Activated naive CD8-positive, alpha-beta T cell treated with anti-CD3 and anti-CD28 coated beads for 36 hours (primary cell): ENCODE measurements at places on chromosomes 5 and 9.

DNA sequence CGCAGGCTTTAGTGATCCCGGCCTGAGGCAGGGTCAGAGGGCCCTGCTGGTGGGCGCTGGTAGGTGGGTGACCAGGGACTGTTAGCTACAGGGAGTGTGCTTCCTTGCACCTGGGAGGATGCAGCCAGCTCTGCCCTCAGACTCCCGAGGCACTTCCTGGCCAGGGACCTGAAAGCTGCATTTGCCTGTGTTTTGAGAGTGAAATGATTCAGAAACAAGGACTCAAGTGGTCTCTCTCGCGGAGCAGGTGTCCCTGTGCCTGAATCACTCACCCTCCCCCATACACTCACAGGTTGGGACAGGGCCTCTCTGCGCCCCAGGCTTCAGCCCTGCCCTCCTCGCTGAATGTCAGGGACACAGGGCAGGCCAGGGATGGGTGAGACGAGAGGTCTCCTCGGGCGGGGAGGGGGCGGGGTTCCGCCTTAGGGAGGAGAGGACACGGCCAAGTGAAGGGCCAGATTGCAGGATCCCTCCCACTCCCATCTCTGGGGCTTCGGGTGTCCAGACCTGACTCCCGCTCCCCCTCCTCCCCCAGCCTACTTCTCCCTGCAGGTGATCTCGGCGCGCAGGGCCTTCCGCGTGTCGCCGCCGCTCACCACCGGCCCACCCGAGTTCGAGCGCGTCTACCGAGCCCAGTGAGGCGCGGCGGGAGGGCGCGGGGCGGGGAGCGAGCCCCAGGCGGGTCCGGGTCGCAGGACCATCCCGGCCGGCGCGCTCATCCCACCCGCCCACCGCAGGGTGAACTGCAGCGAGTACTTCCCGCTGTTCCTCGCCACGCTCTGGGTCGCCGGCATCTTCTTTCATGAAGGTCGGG lies 1.5 kb downstream of the LTC4S start:
- DNase-seq: no peak

DNA sequence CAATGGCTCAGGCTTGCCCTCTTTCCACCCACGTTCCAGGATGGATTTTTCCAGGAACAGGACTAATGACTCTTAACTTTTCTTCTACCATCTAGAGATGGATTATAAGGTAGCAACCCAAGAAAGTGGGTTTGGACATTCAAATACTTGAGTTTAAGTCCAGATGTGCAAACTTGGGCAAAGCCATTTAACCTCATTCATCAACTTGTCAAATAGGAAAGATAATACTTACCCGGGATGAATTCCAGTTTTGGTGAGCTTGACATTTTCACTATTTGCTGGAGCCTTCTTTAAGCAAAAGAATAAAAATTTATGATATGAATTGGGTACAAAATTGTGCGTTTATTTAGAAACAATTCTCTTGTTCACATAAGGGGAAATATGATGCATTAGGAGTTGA lies 44.3 kb upstream of the ZBED3 start:
- no peak for DNase-seq

DNA sequence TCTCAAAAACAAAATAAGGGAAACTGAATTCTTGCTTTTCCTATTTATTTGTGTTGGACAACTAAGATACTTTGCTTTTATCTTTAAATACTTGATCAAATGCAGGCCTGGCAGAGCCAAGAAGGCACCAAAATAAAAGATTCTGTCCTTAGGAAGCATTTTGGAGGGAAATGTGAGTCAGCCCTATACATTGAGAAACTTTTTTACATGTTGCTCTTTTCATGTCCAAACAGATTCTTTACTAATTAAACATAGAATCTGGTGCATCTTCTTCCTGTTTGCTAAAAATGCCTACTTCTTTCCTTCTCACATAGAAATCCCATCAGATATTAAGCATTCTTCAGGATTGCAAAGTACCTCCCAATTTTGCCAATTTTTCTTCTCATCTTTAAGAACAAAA lies 1160.4 kb downstream of the EFNA5 start:
- no peak for DNase-seq

DNA sequence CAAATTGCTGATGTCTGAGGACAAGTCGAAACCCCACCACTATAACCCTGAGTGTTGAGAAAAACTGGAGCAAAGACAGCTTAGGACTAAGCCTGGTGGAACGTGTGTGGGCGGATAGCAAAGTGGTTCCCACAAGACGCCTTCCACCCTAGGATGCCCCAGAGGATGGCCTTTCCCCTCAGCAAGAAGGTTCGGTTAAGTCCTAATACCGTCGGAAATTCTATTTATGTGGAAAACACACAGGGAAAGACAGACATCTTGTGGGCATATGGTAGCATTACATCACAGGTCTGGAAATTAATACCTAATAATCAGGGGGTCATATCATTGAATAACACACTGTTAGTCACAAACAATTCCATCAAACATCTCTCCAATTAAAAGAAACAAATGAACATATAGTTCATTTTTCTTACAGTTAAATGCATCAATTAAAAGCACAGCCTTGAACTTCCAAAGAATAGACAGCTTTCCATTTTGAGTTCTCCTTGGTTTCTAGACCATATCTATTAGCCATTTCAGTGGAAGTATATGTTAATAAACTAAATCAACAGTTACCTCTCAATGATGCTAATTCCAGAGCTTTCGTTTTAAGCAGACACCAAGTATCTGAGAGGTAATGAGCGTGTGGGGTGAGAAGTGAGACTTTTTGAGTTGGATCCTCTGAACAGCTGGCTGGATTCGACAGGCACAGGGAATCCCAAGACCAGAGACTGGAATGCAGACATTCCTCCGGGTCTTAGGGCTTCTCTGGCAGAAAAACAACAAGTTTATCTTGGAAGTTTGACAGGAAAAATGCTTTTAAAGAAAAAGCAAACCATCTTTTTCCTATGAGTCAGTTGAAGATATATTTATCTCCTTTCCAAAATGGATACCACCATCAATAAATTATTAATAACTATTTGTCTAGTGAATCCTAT lies 2.9 kb upstream of the ICE1 start:
- DNase-seq: no peak

DNA sequence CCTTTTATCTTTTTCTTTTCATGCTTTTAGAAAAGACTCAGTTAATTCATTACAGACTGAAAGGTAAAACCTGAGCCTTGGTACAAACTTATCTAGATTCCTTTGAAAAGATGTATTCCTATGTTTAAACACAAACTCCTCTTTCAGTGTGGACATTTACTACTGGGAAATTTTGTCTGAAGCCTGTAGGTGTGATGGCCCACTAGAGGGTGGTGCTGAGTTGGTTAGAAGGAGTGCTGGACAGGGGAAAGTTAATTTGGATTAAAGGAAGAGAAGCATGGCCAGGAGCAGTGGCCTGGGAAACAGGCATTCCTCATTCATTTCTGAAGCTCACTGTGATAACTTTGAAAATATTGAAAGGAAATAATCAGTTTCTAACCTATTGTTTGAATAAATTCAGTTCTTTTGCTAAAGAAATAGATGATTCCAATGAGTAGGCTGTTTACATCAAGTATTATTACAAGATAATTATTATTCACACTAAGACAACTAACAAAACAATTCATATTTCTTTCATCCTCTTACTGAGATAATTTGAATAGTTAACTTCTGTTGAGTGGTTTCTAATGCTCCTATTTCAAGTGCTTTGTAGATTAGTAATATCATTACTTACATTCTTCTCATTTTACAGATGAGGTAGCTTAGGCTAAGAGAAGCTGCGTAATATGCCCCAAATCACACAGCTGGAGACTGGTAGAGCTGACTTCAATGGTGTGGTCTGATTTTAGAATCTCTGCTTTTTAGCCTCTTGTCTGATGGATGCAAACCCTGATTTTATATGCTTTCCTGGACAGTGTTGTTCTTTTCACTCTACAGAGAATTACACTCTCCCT lies 150.9 kb downstream of the ADGRV1 start:
- peak; percentile 1 for DNase-seq

- DNase-seq: no peak
Measured at GRCh38 chr9:121510766-121511550, 11.3 kb upstream of the GGTA1 start.

- no peak for DNase-seq
Measured at GRCh38 chr5:114434396-114435219, 72.7 kb downstream of the KCNN2 start.

DNA sequence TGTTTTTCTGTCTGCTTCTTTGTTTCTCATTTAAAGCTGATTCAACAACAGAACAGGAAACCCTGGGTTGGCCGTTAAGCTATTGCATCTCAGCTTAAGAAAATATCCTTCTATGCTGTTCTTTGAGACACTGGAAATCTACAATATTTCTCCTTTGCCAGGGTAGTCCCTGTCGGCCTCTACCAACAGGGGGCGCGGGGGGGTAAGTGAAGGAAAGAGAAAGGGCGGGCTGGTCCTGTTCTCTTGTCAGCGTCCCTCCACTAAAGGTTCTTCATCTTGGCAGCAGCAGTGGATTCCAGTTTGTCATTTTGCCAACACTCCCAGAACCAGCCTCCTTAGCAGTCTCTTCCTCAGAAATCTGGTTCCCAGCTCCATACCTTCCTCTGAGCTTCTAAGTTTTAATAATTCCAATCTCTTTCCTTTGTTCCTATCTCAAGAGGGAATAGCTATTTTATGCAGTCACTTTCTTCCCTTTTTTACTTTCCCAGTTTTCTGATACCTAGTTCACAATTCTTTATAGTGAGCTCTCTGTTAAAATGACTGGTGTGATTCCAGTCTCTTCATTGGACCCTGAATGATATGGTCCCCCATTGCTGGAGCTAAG lies 222.3 kb downstream of the GLIS3 start:
- DNase-seq: peak; percentile 46

DNA sequence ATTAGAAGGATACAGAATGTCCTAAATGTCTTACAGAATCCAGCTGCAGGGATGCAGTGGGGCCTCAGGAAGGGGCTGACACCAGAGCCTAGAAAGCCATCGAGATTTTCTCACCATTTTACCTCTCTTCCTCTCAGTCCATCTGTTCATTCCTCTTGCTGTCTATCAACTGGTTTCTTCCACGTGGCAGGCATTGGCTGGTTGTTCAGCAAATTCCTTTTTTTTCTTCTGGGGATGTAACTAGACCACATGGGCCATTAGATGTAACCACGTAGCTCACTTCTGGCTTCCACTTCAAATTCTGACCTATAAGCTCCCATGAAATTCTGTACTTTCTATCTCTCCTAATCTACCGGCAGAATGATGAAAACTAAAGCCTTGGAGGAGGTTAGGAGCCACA lies 93.6 kb upstream of the MTAP start:
- no peak for DNase-seq

- no peak for DNase-seq
Measured at GRCh38 chr9:224026-224425, 9.4 kb downstream of the DOCK8 start.

DNA sequence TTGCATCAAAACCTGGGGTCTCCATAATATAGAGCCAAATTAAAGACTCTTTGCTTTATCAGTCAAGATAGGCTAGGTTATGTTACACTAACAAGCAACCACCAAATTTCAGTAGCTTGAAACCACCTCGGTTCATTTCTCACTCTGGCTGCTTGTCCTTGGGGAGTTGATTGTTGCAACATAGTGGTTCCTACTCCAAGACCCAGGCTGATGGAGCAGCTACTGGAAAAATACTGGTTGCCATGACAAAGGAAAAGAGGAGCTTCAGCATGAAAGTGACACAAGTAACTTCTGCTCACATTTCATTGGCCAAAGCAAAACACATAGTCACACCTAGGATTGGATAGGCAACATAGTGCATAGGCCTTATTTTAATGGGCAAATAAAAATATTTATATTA lies 18.5 kb upstream of the RCL1 start:
- no peak for DNase-seq

GRCh38 chr5:116883875-116884274 lies 309.3 kb upstream of the SEMA6A start:
- DNase-seq: no peak

DNA sequence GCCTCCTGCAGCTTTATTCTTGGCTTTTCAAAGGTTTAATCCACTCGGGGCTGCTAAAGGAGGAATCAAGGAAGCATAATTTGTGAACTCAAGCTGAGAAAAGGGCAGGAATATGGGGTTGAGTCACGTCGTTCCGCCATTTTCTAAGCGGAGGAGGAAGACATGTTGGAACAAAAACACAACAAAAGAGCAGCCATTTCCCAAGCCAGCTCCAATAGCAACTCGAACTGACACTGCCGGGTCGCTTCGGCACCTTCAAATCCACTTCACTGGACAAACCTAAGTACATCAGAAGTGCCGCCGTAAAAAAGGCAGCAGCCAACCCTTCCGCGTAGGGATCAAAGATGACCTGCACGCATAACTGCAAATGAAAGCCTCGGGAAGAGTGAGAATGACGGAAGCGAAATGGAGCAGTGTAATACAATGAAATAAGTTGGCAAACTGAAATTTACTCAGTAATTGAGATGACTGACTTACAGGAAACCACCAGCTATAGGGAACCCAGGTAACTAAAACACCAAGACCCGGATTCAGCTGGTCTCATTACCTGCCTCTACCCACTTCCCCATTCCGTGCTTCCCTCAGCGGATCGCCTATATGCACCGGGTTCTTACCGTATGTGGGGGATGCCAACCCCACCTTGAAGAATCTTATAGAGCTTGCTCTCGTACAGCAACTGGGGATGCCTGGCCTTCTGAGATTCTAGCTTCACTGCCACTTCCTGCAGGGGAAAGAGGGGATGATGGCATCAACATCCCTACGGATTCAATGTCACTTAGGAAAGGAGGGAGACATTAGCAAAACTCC lies 1.6 kb downstream of the CSNK1A1 start:
- peak; percentile 32 for DNase-seq

DNA sequence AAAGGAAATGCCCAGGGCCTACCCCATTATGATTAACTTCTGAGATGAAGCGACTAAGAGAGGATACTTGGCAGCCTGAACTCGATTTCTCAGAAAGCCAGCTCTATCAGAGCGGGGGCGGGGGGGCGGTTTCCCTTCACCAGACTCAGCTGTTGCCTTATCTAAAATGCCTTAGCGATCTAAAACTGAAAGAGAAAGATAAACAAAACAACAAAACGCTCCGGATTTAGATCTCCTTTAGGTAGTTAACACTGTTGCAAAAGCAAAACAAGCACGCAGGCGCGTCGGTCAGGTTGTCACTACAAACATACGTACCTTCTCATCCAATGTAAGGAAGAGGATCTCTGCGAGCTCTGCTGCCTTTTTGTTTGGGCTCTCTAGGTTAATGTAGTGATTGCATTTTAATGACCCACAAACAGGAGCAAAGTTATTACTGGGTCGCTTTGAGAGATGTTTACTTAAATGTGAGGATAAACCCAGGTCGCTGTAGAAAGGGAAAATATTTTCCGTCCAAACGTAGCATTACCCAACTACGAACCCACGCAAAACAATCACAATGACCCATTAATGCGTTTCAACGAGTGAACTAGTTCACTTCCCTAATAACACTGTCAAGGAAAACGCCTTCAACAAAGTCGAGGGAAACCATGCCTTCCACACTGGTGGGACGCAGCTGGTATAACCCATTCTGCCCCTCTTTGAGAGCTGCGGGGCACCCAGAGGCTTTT lies 982 bp downstream of the EPB41L4A start:
- peak; percentile 56 for DNase-seq

GRCh38 chr9:700365-701282 lies 140.9 kb upstream of the DMRT1 start:
- DNase-seq: no peak

DNA sequence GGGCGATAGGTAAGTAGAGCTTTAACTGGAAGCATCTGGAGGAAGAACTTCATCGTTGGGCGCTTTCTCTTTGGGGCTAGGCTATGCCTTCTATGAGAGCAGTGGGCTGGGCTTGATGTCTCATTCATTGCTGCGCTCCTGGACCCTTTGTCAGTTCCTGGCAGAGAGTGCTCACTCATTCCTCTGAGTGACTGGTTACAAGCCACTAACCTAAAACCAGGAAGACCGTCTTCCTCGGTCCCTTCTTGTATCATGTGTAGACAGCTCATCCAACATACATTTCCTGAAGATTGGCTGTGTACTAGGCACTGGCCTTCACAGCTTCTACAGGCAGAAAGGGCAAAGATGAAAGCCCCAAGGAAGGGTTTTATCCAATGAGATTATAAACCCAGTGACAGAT lies 6.4 kb downstream of the SWI5 start:
- DNase-seq: no peak
